ENCODE measurements at places on chromosomes 4 and X.

GRCh38 chrX:36199928-36200327 lies 280.4 kb downstream of the CFAP47 start:
- DNase-seq, result no peak

DNA sequence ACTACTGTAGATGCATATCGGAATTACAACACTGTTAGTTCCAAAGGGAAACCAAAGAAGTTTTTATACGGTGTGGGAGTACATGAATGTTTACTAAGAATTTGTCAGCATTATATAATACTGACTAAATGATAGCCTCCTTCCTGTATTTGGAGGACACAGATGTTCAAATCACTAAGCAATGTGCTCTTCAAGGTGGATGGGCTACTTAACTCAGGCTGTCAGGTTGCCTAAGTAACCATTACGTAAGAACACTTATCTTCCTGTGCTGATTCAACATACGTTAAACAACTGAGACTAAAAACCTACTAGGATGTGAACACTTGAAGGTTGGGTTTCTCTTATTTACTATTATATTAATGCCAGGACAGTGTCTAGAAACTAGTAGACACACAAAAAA lies 81.9 kb upstream of the HPGD start:
- DNase-seq, result no peak

DNA sequence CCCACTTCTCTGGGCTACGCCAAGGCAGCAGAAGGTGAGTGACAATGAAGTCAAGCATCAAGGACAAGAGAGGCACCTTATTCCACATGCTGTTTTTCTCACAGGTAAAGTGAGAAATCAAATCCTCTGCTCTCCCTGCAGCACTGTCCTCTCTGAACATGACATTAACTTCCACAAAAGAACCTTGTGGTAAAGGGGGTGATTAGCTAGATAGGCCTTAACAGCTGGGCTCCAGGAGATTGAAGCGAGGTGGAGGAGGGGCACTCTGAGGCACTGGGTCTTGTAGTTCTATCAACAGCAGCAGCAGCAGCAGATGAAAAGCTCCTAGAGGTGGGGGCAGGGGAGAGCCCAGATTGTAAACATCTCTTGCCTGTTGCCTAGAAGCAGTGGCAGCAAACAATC lies 96.8 kb upstream of the CXXC4 start:
- DNase-seq, result no peak

DNA sequence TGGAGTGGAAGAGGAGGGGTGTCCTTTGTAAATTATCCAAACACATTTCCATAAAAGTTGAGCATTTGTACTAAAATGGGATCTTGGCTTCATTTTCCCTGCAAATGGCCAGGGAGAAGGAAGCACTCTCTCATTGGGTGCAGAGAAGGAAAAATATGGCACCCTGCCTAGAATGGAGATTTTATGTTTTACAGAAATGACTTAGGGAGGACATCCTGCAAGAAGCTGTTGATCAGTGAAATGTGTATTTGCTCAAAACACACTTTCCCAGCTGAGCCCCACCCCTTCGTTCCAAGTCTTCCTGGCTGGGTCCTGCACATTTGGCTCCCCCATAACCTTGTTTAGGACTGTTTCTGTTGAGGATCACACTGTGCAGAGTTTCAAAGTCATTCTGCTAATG lies 213.5 kb upstream of the TAPT1 start:
- no peak for DNase-seq

- DNase-seq, result no peak
These were observed 33.1 kb upstream of the CDKN2AIP start for GRCh38 chr4:183411291-183411861.

- DNase-seq, result no peak
These were observed 197.8 kb downstream of the PALLD start for GRCh38 chr4:168694667-168695066.

DNA sequence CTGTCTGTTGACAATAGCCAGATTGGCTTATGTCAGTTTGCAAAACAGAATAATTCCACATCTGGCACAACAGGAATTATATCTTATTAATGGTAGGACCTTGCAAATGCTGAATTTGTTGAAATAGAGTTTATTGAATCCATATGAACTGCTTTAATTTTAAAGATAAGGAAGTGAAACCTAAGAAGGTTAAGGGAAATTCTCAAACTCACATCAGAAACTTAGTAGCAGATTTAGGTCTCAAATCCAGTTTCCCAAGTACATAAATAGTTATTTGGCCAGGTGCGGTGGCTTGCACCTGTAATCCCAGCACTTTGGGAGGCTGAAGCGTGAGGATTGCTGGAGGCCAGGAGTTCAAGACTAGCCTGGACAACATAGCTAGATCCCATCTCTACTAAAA lies 117.1 kb downstream of the HNRNPD start:
- DNase-seq, result no peak

GRCh38 chrX:17662391-17662790 lies 74.9 kb upstream of the SCML1 start:
- DNase-seq, result no peak

DNA sequence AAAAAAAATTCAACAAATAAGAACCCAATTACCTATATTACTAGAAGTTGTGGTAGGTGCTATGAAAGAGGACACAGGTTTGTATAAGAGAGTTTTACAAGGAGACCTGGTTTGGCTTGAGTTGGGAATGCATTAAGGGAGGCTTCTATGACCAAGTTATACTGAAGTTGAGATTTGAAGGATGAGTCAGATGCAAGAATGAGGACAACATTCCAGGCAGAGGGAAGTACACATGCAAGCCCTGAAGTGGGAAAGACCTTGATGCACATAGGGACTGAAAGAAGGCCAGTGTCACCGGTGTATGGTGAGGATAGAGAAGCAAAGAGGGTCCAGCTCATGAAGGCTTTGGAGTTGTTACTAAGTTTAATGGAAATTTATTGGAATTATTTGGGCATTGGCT lies 52.2 kb downstream of the ANK2 start:
- no peak for DNase-seq

- DNase-seq, result no peak
These were observed 185.9 kb upstream of the GATB start for GRCh38 chr4:151946718-151947117.

- no peak for DNase-seq
These were observed 28.3 kb downstream of the FAT1 start for GRCh38 chr4:186695392-186695791.

- DNase-seq, result no peak
These were observed 30.7 kb downstream of the SEPTIN11 start for GRCh38 chr4:76980261-76980660.

- no peak for DNase-seq
These were observed 979.5 kb upstream of the NDST4 start for GRCh38 chr4:116092961-116093360.

GRCh38 chrX:139881130-139881529 lies 51.7 kb downstream of the ATP11C start:
- DNase-seq, result no peak

DNA sequence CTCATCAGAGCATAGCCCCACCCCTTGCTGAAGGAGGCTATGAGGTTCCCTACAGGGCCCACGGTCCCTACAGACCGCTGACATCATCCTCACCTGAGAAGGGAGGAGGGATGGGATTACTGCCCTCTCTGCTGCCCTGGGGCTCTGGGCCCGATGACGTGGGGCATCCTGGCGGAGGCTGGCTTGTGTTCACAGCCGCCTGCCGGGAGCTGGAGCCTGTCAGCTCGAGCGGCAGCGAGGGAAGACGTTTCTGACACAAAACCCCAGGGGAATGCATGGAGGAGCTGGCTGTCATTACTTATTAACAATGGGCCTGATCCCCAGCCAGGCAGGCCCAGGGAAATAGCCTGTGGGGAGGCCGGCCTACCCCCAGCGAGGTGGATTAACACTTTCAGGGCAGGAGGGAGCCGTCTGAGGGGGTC lies 106.6 kb upstream of the ATP6AP2 start:
- no peak for DNase-seq

- DNase-seq, result no peak
These were observed 52.2 kb downstream of the DCUN1D4 start for GRCh38 chr4:51895158-51895557.

DNA sequence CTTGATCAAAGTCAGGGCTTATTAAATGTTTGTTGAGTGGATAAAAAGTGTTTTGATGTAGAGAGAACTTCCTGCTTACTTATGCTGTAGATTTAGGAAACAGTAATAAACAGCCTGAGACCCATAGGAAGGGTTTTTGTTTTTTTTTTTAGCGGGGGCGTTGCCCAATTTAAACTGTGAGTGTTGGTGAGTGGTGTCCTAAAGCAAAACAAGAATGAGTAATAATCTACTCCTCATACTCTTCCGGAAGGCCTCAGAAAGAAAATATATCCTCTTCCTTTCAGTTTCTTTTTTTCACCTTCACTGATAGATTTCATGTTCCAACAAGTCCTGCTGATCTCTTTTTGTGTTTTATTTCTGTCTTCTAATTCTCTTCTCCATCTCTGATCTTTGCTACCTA lies 104.4 kb upstream of the SCML1 start:
- no peak for DNase-seq

GRCh38 chrX:149630681-149631233 lies 835 bp downstream of the TMEM185A start:
- no peak for DNase-seq

- no peak for DNase-seq
These were observed 58.0 kb upstream of the FRMPD4 start for GRCh38 chrX:12080265-12080664.

DNA sequence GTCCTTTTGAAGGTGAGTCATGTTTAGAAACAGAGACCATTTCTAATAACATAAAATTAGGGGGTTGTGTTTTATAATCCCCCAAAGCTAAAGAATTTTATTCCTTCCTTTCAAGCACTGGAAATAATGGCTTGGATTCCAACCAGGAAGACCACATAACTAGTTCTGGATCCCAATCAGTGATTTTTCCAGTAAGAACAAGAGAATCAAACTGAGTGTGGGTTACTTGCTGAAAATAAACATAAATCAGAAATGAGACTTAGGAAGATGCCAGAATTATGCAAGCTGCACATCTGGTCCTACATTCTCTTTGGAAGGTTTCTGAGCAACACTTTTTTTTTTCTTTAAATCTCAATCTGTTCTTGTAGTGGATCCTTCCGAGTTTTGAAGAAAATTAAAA lies 76.3 kb downstream of the SOWAHB start:
- no peak for DNase-seq

DNA sequence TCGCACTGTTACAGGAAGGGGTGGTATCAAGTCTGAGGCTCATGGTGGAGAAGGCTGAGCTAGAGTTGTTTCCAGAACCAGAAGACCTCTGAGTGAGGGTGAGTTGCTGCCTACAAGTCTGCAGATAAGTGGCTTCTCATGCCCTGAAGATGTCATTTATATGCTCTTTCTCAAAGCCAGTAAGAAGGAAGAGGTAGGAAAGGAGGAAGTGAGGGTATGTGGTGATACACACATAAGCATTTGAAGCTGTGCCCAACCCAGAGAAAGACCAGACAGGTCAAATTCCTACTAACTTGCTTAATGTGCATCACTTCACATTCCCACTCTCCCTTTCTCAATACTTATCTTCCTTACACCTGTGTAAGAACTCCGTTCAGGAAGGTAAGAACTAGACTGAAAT lies at the start of gene PPBP:
PPBP (minus strand) TSS at position 130 of the 400 bp plus-strand sequence; CDS start at position 43, 87 bp downstream.
- no peak for DNase-seq

- DNase-seq, result no peak
These were observed 47.0 kb downstream of the TASL start for GRCh38 chrX:30530606-30531005.

- no peak for DNase-seq
These were observed 121.4 kb upstream of the GATB start for GRCh38 chr4:151882072-151882803.

DNA sequence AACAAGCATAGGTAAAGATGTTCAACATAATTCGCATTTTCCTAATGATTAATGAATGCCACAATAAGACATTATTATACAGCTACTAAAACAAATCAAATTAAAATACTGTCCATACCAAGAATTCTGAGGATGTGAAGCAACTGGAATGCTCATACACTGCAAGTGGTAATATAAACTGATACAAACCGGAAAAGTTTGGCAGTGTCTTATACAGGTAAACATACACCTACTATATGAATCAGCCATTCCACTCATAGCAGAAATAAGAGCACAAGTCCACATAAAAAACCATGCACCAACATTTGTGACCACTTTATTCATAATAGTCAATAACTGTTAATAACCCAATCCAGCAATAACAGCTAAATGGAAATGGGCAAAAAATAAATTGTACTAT lies 79.3 kb downstream of the FBXW7 start:
- no peak for DNase-seq

DNA sequence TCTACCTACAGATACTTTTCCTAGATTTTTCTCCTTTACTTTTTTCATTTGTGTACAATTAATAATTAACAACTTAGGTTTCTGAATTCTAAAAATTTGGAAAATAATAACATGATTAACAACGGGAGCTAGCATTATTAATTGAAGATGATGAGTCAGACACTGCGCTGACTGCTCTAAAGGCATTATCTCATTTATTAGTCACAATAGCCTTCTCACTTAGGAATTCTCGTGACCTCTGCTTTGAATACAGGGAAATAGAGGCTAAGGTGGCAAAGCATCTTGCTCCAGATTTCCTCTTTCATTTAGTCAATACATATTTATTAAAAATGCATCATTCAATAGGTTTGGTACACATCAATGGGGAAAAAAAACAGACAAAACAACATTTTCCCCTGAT lies 441.3 kb downstream of the PCDH18 start:
- no peak for DNase-seq

- no peak for DNase-seq
These were observed 46.9 kb downstream of the ACOX3 start for GRCh38 chr4:8393593-8394038.

GRCh38 chr4:27000820-27001219 lies 140.2 kb downstream of the STIM2 start:
- no peak for DNase-seq

- DNase-seq, result no peak
These were observed 800 bp downstream of the KDM5C start for GRCh38 chrX:53223955-53224859.

DNA sequence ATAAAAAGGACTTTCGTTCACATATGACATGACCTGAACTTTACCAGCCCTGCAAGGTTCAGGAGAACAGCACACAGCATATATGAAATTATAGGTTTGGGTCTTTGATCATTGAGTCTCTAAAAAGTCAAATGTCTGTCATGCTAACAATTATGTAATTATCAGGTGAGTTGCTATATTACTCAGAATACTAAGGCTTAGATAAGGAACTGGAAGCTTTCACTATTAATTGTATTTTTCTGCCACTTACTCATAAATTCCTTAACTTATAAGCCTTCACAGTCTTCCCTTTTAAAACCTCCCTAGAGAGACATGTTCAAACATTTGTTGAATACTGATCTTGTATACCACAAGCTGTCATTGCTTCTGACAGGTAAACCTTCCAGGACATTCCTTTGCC lies 292.8 kb upstream of the MAGEB2 start:
- DNase-seq, result no peak

GRCh38 chr4:182738283-182739047 lies 178.7 kb downstream of the DCTD start:
- DNase-seq, result no peak

- DNase-seq, result no peak
These were observed 84.8 kb downstream of the PDE5A start for GRCh38 chr4:119543779-119544178.

GRCh38 chr4:169256856-169257761 lies 13.6 kb downstream of the SH3RF1 start:
- no peak for DNase-seq

GRCh38 chr4:104138116-104138515 lies 356.6 kb downstream of the CXXC4 start:
- no peak for DNase-seq

GRCh38 chr4:172173206-172173605 lies 360.0 kb downstream of the GALNTL6 start:
- DNase-seq, result no peak

GRCh38 chr4:29718136-29718535 lies 1002.0 kb upstream of the PCDH7 start:
- DNase-seq, result no peak
